AML-193 (cell line): ENCODE measurements at places on chromosomes 3 and 15.

- DNase-seq: no peak
Measured at GRCh38 chr3:187051066-187051465, 88.2 kb downstream of the RPL39L start.

- peak; percentile 43 for DNase-seq
Measured at GRCh38 chr3:57706462-57706861, 13.6 kb upstream of the DENND6A start.

DNA sequence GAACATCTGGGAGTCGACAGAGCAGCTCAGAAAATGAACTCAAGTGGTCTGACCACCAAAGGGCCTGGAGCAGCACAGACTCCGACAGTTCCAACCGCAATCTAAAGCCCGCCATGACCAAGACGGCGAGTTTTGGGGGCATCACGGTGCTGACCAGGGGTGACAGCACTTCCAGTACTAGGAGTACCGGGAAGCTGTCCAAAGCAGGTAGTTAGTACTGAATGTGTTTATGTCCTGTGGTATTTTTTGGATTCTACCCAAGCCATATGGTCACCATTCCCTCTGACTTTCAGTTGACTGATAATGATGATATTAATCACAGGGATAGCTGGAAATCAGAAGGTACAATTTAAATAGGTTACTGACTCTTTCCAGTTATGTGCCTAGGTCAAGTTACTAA is 82.3 kb downstream of the ARPP21 start:
- DNase-seq: no peak

DNA sequence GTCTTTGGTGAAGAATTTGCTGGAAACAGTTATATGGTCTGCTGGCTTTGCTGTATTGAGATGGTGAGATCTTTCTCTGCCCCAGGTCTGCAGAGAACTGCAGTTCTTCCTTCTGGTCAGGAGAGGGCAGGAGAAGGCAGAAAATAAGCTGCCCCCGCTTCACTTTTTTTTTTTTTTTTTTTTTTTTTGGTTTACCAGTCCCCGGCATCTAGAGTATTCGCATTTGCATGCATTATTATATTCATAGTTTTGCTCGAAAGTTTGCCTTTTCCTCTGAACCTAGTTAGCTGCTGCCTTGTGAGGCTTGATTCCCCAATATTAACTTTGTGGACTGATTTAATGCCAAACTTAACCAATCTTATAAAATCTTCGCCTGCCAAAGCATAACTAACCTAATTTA is 10.6 kb upstream of the PARL start:
- peak; percentile 72 for DNase-seq

GRCh38 chr3:129035360-129036221 is 25.0 kb upstream of the GP9 start:
- DNase-seq: no peak

DNA sequence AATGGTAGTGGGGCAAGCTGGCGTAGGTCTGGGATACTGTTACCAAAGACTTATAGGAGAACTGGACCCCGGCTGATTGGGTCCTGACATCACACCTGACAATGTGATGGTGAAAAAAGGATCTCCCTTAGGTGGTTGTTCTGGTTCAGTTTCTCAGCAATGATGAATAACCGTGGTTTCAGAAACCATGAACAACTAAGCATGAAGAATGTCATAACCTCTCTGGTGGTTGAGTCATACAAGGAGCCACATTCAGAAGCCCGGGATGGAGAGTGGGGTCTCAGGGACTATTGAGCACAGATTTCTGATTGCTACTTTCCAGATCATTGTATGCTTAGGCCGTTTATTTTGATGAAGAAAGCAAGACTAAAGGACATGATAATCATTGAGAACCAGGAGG is 17.4 kb downstream of the GPR160 start:
- peak; percentile 43 for DNase-seq

- no peak for DNase-seq
Measured at GRCh38 chr3:177596248-177596815, 399.1 kb upstream of the TBL1XR1 start.

- peak; percentile 10 for DNase-seq
Measured at GRCh38 chr15:75577401-75578172, 1.5 kb downstream of the PTPN9 start.

GRCh38 chr15:75745305-75745704 is 32.7 kb upstream of the CSPG4 start:
- no peak for DNase-seq

DNA sequence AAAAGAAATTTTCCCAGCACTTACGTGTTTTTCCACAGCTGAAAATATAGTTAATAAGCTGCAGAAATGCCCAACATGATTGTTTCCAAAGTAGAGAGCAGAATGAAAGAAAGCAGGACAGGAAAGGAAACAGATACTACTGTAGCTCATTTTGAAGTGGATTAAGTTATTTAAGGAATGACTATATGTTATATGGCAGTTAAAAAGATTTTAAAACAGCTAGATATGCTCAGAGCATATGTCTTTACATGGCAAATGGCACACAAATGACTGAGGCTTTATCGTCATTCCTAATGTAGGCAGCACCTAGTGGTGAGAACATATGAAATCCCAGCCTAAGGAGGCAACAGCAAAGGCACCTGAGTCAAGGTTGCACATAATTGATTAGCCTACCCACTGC is 106.6 kb upstream of the SEMA6D start:
- no peak for DNase-seq

GRCh38 chr15:71682001-71682400 is 128.4 kb upstream of the NR2E3 start:
- no peak for DNase-seq

GRCh38 chr3:74593152-74593551 is 21.3 kb downstream of the CNTN3 start:
- DNase-seq: no peak
